Stimulated activated CD4-positive, alpha-beta T cell treated with anti-CD3 and anti-CD28 coated beads, Interleukin-15, amount 100 ng/mL, for 48 hours (primary cell): ENCODE measurements at places on chromosomes 6 and 20.

GRCh38 chr20:41540918-41541317 lies 77.3 kb downstream of the CHD6 start:
- no peak for DNase-seq

- no peak for DNase-seq
Measured at GRCh38 chr6:144661116-144661806, 376.1 kb downstream of the UTRN start.

DNA sequence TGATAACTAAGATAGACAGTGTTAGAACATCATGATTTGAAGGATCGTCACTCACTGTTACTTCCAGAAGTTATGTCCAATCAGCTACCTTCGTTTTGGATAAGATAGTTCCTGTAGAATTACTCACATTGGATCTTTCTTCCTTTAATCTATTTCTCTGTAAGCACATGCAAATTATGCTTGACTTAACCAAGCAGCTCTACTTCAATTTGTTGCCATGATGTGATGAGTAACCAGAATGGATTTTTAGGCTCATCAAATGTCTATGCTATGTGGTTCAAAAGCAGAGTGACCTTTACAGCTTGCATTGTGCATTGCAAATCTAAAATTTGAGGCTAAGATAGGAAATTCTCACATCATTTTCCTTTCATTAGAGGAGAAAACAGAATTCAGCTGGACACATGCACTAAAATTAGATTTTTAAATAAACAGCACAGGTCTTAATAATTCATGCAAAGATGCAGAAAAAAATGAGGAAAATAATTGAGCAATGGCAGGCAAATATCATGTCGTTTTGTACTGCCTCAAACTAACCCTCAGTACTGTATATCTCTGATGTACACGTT lies 76.7 kb upstream of the ZFP64 start:
- DNase-seq = no peak

DNA sequence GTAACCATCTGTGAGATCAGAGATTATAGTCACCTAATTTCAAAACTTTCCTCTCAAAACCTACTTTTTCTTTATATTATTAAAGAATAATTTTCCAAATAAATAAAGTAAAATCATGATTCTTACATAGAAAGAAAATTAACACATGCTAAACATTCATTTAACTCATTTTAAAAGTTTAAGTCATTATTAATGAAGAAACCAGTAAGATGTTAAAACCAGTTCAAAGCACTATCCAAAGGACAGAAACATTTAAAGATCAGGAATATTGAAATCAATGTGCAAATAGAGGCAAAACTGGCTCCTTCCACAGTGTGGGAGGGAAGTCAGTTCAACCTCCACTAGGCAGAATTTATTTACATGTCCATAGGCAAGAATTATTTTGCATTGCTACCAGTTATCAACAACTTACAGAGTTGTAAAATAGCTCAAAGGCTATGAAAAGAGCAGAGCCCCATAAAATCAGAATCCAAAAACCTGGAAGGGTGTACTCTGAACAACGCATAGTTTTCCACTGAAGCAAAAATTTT lies 146.9 kb downstream of the KHDC1L start:
- DNase-seq = no peak

DNA sequence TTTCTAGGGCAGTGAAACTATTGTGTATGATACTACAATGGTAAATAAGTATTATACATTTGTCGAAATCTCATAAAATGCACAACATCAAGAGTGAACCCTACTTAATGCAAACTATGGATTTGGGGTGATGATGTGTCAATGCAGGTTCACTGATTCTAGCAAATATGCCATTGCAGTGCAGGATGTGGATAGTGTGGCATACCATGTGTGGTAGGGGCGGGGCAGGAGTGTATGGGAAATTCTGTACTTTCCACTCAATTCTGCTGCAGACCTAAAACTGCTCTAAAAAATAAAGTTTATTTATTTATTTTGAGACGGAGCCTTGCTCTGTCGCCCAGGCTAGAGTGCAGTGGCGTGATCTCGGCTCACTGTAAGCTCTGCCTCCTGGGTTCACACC lies 44.3 kb downstream of the ABHD12 start:
- DNase-seq = no peak
